HTR-8/SVneo (cell line): ENCODE measurements at places on chromosomes 7 and 10.

- DNase-seq, result no peak
These were observed 114.2 kb upstream of the GPR22 start for GRCh38 chr7:107355616-107356015.

- no peak for DNase-seq
These were observed 36.1 kb downstream of the KCNMA1 start for GRCh38 chr10:77601488-77601887.

DNA sequence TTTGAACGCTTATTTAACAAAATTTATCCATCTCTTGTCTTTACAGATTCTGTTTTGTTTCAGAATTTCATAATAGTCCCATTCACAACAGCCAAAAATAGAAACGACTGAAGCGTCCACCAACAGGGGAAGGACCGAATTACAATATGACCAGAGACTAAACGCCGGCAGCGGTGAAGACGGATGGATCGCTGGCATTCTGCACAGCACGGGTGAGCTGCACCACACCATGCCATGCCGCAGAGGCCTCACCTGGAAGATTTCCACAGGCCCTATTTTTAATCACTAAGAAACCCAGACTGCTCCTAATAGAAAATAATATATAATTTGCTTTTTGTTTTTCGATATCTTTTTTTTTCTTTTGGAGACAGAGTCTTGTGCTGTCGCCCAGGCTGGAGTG, 91.0 kb downstream of the ELFN1 start:
- no peak for DNase-seq

DNA sequence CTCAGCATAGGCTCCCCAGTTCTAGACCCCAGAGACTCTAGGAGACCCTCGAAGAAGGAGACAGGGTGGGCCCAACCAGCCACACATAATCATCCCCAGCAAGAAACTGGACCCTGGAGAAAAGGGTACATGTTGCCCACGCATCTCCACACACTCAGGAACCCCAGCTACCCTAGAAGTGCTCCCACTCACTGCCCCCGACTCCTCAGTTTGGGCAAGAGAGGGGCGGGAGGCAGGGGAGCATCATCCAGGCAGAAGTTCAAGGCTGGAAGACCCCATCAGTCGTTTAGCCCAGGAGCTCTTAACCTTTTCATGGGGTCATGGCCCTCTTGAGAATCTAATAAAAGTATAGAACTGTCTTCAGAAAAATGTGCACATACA, 1.8 kb upstream of the ZNF467 start:
- no peak for DNase-seq

DNA sequence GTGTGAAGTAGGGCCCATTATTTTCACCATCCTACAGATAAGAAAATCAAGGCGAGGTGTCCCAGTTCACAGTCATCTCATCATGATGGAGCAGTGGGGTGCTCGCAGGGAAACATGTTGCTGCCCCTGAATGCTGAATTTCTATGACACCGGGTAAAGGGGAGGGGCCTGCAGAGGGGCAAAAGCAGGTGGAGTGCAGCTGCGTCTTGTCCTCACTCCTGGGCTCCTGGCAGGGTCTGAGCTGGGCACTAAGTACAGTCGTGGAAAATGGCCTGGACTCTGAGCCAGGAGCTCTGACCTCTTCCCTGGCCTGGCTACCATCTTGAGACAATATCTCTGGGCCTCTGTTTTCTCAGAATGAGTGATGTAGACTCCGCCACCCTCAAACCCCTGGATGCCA, 253.1 kb upstream of the PITRM1 start:
- DNase-seq, result no peak

GRCh38 chr7:87341441-87341840, 4.0 kb upstream of the CROT start:
- DNase-seq, result no peak

DNA sequence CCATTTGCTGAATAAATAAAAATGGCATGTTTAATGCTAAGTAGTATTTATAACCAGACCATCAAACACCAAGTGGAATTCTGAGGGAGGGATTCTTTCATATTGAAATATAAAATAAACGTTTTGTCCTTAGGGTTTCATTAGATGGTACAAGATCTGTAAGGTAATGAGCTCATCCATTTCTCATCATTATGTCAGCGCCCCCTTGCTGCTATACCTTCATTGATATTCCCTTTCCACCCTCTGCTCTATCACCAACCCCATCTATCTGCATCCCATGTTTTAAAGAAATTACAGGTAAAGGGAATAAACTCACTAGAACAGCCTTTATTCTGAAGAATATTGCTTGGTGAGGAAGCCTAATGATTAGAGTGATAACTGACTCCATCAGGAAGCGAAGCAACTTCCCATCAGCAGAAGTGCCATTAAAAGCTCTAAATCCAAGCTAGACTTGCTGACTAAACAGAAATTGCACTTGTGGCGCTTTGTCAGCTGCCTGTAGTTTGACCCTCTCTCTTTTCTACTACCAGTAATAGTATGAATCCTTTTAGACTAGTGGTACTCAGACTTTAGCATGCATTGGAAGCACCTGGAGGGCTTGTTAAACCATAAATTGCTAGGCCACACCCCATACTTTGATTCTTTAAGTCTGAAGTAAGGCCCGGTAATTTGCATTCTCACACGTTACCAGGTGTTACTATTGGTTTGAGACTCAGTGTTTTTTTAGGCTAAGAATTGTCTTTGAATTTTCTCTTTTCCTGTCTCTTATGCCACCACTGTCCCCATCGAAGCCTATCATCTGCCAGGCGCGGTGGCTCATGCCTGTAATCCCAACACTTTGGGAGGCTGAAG, 27.5 kb downstream of the ADD3 start:
- no peak for DNase-seq

DNA sequence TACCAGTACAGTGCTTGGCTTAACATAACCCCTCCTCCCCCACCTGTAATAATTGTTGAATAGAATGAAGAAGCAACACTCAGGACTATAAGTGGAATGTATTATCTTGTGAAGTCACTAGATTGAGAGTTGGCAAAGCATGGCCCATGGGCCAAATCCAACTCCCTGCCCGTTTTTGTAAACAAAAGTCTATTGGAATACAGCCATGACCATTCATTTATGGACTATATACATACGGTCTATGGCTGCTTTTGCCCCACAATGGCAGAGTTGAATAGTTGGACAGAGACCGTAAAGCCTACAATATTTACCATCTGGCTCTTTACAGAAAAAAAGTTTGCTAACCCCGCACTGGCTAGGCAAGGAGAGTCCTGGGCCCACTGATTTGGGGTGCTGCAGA, 48.1 kb upstream of the CYCS start:
- DNase-seq, result no peak

GRCh38 chr10:126252884-126253610, 135.2 kb downstream of the ADAM12 start:
- DNase-seq, result peak; percentile 71

DNA sequence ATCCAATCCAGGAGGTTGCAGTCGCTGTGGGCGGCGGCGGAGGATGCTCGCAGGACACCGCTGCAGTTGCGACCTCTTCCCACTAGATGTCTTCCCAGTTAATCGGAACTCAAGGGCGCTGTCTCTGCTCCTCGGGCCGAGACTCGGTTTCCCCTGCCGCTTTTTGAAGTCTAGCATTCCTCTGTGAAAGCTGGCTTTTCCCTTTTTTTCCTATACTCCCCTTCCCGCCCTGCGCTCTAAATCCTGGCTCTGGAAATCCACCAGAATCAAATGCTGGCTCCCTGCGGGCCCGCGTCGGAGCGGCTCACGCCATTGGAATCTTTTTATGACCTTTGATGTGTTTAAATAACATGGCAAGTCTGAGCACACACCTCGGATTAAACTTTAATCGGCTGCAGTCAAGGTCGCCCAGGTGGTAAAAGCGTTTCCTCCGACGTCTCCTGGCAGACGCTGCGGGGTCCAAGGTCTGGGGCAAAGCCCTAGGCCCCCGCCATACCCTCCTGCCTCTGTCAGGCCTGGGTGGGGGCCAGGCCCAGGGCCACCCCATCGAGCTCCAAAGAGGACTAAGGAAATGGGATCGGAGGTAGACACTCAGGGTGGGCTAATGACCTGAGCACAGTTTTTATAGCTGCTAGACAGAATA, 10.7 kb upstream of the HOXA13 start:
- DNase-seq, result no peak
